NCI-H510A (cell line): ENCODE measurements at places on chromosomes 3 and 15.

DNA sequence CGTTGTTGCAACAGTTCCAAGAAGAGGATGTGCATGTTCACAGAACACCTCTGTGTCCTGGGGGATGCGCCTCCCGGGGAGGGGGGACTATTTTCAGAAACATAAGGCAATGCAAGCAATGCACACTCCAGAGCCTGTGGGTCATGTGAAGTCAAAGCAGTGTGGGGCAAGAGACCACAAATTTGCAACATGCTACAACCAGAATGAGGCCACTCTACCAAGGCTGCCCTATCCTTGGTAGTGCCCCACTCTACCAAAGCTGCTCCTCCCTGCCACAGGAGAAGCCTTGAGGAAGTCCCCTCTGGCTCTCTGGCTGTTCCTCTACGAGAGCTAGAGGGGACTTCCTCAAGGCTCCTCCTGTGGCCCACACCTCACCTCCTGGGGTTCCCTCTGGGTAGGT, 8.4 kb upstream of the NR2C2 start:
- no peak for DNase-seq

- no peak for DNase-seq
Measured at GRCh38 chr3:192875971-192876565, 41.6 kb downstream of the MB21D2 start.

- no peak for DNase-seq
Measured at GRCh38 chr3:49871531-49872153, 1.9 kb upstream of the CAMKV start.

DNA sequence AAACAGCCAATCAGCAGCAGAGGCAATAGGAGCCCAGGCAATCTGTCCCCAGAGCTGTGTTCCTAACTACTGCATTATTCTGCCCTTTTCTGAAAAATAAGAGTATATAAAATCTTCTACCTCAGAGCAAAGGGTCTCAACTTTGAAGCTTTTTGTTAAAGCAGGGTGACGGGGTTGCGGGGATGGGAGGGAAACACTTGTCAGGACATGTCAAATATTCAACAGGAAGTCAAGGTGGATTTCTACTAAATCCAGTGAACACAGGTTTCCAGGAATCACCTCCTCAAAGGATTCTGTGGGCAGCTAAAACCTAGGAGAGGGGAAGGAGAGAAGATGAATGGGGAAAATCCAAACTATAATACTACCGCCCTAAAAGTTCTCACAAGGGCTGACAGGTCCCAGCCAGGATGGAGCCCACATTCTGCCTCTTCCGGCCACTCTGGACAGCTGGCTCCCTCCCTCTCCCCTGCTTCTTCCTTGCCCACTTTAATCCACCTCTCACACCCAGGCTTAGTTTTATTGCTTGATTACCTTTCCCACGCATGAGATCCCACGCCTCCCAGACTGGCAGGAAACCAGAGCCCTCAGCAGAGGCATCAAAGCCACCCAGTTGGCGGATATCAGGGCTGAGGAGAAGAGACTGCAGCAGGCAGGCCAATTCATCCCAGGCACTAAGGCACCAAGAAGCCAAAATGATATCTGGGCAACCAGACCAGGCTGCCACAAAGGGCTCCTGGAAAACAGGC, 77.2 kb downstream of the OSBPL10 start:
- DNase-seq: no peak

- peak; percentile 84 for DNase-seq
Measured at GRCh38 chr15:90873998-90874605, 5.7 kb downstream of the FURIN start.

DNA sequence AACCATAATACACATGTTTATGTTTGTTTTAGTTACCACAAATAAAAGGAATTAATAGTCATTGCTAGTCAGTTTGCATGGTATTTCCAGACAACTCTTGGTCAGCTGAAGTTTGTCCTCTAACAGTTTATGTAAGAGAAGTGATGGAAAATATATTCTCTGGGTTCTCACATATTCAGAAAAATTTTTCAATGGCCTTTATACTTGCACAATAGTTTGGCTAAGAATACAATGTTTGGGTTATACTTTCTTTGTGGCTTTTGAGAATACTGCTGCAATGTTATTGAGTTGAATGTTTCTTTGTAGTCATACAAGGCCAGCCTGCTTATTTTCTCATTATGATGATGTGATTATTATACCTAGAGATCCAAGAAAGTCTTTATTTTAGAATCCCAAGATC, 133.9 kb downstream of the RAP2B start:
- no peak for DNase-seq

DNA sequence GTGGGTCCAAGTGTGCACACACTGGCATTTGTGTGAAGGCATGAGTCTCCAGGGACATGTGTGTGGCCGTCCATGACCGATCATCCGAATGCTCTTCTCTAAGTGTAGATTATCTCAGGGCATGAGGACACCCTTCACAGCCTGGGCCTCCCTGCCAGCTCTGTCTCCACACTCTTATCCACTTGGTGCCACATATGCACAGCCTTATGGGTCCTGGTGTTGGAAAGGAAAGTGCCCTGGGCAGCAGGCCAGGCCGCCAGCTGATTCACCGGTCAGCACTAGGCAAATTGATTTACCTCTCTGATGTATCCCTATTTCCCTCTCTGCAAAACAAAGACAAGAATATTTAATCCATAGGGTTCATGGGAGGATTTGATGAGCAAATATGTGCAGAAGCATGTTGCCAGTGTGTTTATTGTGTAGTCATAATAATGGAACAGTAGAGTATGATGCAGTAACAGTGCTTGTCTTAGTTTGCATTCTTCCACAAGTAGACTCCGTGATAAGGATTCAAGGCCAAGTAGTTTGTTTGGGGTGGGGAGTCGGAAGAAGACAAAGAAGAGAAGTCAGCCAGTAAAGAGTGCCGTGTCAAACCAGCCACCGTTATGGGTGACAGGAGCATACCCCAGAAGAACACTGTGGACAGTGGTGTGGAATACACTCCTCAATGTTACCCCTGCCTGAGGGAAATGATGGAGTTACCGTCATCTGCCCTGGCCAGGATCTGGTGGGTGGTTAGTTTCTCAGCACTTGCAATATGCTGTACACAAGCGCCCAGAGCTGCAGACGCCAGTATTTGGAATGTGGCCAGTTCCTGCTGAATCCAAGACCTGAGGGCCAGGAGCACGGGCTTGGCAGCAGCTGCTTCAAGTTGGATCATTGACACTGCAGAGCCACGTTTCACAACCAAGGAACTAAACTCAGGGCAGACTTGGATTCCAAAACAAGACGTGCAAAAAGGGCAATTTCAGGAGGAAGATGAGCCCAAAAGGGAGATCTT, 85.1 kb downstream of the MTHFS start:
- DNase-seq: no peak

DNA sequence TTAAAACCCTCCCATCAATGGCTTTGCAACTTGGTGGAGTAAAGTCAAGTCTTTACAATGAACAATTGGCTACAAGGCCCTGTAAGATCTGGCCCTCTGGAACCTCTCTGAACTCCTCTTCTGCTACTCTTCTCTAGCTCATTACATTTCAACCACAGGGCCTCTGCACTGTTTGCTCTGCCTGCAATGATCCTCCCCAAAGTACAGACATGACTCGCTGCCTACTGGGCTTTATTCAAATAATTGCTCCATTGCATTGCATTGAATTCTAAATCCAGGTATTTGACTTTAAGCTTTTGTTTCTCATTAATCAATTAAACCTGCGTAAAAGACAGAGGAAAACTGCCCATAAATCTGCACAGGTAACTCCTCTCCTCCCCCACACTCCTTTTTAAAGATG, 96.7 kb downstream of the CD47 start:
- no peak for DNase-seq

- no peak for DNase-seq
Measured at GRCh38 chr3:181328346-181328745, 338.8 kb upstream of the DNAJC19 start.
